ENCODE measurements at places on chromosomes 12 and 14. TPM values are rescaled to one million over a fixed set of nuclear protein-coding genes. Genes with fewer than 3 reads are reported as not detected.

Gene AQP6
- total RNA-seq, result 0.21 TPM

Gene GLIPR1L1
- total RNA-seq, result not detected

Gene VPS37B
- total RNA-seq, result 41.5 TPM

Gene FAM222A
- 12.5 TPM for total RNA-seq

Gene NRXN3
- 2.5 TPM for total RNA-seq

Gene LYZ
- total RNA-seq, result 0.26 TPM

Gene ASCL1
- total RNA-seq, result 5.1 TPM

Gene JAG2
- 4.2 TPM for total RNA-seq

DNA sequence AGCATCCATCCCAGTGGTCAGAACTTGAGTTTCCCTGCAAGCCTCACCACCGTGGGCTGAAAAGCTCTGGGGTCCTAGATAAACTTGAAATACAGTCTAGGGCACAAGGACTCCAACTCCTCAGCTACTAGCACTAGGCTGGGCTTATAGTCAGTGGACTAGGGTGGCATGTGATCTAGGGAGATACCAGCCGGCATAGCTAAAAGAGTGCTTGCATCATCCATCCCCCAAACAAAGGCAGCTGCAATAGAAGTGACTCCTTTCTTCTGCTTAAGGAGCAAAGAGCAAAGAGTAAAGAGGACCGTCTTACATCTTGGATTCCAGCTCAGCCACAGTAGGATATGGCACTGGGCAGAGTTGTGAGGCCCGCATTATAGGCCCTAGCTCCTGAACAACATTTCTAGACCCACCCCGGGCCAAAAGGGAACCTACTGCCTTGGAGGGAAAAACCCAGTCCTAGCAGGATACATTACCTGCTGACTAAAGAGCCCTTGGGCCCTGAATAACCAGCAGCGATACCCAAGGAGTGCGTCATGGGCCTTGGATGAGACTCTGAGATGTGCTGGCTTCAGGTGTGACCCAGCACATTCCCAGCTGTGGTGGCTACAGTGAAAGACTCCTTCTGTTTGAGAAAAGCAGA lies 17.9 kb upstream of the SOS2 start:
- H3K4me3 ChIP-seq, result no peak overlapping the region
- no peaks in the 10 kb centered on the region for H3K27me3 ChIP-seq
- peaks cover 9% of the 10 kb centered on the region for H3K36me3 ChIP-seq
- H3K27ac ChIP-seq, result no peak overlapping the region
- no peak for DNase-seq

DNA sequence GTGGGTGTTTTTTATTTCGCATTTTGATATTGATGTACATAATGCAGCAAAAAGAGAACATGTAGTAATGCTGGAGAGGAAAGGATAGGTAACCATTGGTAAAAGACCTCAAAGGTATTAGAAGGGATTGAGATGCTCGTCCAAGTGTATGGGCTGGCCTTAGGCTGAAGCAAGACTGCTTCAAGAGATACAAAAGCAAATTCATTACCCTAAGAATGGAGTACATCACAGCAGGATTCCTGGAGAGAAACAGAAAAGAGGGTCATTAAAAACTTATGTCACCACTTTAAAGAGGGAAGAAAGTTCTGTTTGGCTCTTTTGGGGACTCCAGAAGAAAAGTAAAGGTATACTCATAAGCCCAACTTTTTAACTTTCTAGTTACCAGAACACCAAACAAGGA lies 420.5 kb downstream of the ZFP36L1 start:
- peaks cover 68% of the 10 kb centered on the region for H3K4me1 ChIP-seq
- H3K4me3 ChIP-seq, result no peak overlapping the region
- peak overlapping the region; percentile 43 for H3K27ac ChIP-seq
- no peaks in the 10 kb centered on the region for H3K36me3 ChIP-seq

- no peak overlapping the region for H3K4me3 ChIP-seq
- DNase-seq, result peak; percentile 43
Observed at GRCh38 chr14:74459289-74459946, 33.4 kb upstream of the SYNDIG1L start.

- DNase-seq, result no peak
- H3K36me3 ChIP-seq, result no peaks in the 10 kb centered on the region
- H3K4me1 ChIP-seq, result peaks cover 14% of the 10 kb centered on the region
- H3K4me3 ChIP-seq, result no peak overlapping the region
Observed at GRCh38 chr12:15318841-15319240, 3.5 kb upstream of the PTPRO start.

GRCh38 chr12:116065606-116066005 lies 211.9 kb downstream of the MED13L start:
- H3K4me1 ChIP-seq, result peaks cover 38% of the 10 kb centered on the region
- no peaks in the 10 kb centered on the region for H3K36me3 ChIP-seq
- no peaks in the 10 kb centered on the region for H3K27me3 ChIP-seq
- H3K27ac ChIP-seq, result no peak overlapping the region

GRCh38 chr14:79415726-79416125 lies 795.6 kb downstream of the DIO2 start:
- H3K36me3 ChIP-seq, result no peaks in the 10 kb centered on the region
- peaks cover 33% of the 10 kb centered on the region for H3K4me1 ChIP-seq
- H3K4me3 ChIP-seq, result no peak overlapping the region
- H3K27me3 ChIP-seq, result no peaks in the 10 kb centered on the region

DNA sequence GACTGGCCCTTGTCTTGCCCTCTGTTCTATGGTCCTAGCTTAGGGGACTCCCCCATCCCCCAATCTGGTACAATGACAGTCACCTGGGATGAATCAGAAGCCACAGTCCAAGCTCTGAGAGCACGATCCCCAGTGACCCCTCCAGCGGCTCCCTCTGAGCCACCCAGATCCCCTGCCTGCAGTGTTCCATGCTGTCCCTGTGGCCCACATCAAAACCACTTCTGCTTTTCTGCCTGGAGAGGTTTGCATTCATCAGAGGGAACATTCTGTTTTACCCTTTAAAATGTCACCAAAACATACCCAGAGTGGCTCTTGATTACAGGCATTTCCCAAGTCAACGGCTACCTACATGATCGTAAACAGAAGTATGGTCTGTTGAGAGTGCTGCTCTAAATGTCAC lies 47.5 kb downstream of the NOS1 start:
- no peak overlapping the region for H3K27ac ChIP-seq
- no peak for DNase-seq
- no peaks in the 10 kb centered on the region for H3K4me1 ChIP-seq
- no peak overlapping the region for H3K4me3 ChIP-seq
- no peaks in the 10 kb centered on the region for H3K36me3 ChIP-seq

GRCh38 chr12:88591343-88591742 lies 11.1 kb upstream of the KITLG start:
- H3K36me3 ChIP-seq, result peaks cover 5% of the 10 kb centered on the region
- peaks cover 15% of the 10 kb centered on the region for H3K4me1 ChIP-seq
- DNase-seq, result no peak
- no peaks in the 10 kb centered on the region for H3K27me3 ChIP-seq
- no peak overlapping the region for H3K27ac ChIP-seq

GRCh38 chr12:112762753-112763152 lies 28.8 kb upstream of the RPH3A start:
- no peak for DNase-seq
- H3K4me3 ChIP-seq, result no peak overlapping the region
- H3K27me3 ChIP-seq, result peaks cover 48% of the 10 kb centered on the region
- no peaks in the 10 kb centered on the region for H3K36me3 ChIP-seq

GRCh38 chr14:64623554-64624165 lies 73.9 kb downstream of the PPP1R36 start:
- H3K36me3 ChIP-seq, result no peaks in the 10 kb centered on the region
- no peak overlapping the region for H3K27ac ChIP-seq
- H3K4me3 ChIP-seq, result no peak overlapping the region
- no peak for DNase-seq

DNA sequence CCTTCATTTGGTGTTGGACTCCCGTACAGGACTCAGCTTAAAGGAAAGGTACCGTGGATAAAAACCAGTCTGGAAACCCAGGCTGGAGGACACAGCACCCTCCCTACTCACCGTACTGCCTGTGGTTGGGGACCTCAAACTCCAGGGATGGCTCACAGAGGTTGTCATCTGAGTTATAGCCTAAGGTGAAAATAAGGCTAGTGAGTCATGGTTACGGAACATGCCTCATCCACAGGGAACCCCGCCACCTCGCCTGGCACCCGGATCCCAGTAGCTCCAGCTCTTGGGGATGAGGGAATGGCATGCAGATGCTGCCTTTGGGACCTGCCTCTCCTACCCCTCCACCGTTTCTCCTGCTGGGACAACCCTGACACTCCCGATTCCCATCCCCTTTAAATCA lies 36.8 kb upstream of the GPR68 start:
- H3K27ac ChIP-seq, result no peak overlapping the region
- peaks cover 6% of the 10 kb centered on the region for H3K36me3 ChIP-seq
- H3K27me3 ChIP-seq, result no peaks in the 10 kb centered on the region
- no peaks in the 10 kb centered on the region for H3K4me1 ChIP-seq
- no peak overlapping the region for H3K4me3 ChIP-seq

DNA sequence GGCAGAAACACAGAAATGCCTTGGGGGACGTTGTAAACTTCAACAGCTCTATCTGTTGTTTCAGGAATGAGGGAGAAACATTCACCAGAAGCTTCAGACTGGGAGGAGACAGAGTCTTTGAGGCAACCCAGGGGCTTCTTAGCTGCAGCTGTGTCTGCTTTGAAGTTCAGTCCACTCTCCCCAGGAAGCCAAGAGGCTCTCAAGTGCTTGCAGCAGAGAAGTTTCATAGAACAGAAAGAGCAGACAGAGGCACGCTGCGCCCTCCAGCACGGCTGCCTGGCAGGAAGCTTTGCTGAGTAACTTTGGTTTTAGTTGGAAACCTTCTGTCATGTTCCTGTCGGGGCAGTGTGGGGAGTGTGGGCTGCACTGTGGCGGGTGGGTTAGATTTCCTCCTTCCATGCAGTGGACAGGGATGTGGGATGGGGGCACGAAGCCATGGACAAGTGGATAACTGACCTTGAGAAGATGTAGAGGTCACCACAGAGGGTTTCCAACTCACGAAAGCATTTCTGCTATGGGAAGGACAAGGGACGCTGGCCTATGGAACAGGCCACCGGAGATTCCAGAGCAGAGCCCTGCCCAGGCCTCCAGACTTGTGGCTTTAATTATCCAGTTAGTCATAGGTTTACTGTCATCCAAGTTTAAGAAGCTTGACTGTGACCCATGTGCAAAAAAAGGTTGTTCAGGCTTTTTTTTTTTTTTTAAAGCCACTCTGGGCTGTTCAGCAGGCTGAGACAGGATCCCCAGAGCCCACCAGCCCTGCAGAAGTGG lies 107.7 kb downstream of the ARF6 start:
- peak overlapping the region; percentile 94 for H3K27ac ChIP-seq
- peak overlapping the region; percentile 64 for H3K4me3 ChIP-seq
- peaks cover 42% of the 10 kb centered on the region for H3K4me1 ChIP-seq
- DNase-seq, result no peak

GRCh38 chr12:115135800-115136211 lies 451.8 kb upstream of the TBX3 start:
- no peak overlapping the region for H3K27ac ChIP-seq
- no peak for DNase-seq

DNA sequence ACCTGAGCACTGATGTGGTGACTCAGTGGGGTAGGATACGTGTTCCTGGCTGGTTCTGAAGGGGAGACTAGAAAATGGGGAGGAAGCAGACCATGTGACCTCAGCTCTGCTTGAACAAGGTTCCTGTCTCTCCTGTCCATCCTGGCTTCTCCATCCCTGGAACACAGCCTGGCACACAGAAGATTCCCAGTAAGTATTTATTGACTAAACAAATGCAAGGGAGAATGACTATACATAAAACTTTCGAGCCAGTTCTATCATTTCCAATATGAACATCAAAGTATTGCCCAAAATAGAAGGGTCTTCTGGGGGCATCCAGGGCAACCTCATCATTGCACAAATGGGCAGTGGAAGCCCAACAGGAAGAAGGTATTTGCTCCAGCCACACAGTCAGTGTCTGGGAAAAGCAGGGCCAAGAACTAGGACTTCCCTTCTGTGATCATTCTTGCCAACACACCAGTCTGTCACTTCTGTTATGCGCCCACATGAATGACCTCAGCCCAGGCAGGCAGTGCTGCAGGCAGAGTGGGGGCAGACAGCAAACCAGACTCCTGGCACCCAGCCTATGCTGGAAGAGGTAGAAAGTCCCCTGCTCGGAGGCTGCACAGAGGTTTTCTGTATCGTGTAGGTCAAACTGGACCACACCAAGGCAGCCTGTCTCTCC lies 5.6 kb upstream of the SERPINA9 start:
- no peak overlapping the region for H3K27ac ChIP-seq
- H3K4me1 ChIP-seq, result peaks cover 7% of the 10 kb centered on the region
- DNase-seq, result no peak
- H3K27me3 ChIP-seq, result peaks cover 5% of the 10 kb centered on the region
- H3K4me3 ChIP-seq, result no peak overlapping the region

DNA sequence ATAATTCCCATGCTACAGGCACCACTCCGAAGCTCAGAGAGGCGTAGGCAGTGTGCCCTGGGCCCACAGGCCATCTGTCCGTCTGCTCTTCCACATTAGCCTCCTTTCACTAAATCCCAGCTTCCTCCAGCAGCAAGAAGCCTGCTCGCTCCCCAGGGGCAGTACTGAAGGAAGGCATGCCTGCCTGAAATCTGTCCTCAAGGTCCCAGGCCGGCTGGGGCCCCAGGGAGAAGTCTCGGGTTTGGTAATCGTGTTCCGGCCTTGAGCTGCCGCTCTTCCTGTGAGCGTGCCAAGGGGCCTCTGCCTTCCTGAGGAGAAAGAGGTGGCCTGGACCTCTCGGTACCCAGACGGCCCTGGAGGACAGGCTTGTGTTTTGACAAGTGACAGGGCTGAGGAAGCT lies 15.2 kb upstream of the DLK1 start:
- no peak for DNase-seq
- H3K36me3 ChIP-seq, result no peaks in the 10 kb centered on the region
- peak overlapping the region; percentile 88 for H3K27ac ChIP-seq
- H3K4me3 ChIP-seq, result no peak overlapping the region
- H3K4me1 ChIP-seq, result peaks cover 50% of the 10 kb centered on the region

DNA sequence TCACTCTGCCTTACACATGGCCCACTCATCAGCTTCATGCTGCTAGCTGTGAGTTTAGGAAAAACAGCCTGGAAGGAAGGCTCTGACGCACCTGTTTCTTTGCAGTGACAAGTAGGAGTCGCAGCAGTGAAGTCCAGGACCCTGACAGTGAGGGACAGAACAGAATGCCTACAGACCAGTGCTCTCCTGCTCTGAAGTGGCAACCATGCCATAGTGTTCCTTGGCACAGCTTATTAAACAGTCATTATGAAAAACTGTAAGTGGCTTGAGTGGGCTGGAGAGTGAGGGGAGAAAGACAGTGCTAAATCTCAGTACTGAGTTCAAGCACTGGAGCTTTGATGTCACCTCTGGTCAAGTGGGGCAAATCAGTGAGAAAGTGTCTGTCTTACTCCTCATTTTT lies 61.7 kb downstream of the MYRFL start:
- no peaks in the 10 kb centered on the region for H3K36me3 ChIP-seq
- DNase-seq, result no peak
- no peak overlapping the region for H3K4me3 ChIP-seq
- H3K27ac ChIP-seq, result no peak overlapping the region

- no peaks in the 10 kb centered on the region for H3K27me3 ChIP-seq
- DNase-seq, result no peak
- no peak overlapping the region for H3K4me3 ChIP-seq
- no peaks in the 10 kb centered on the region for H3K4me1 ChIP-seq
- peak overlapping the region; percentile 13 for H3K27ac ChIP-seq
- H3K36me3 ChIP-seq, result no peaks in the 10 kb centered on the region
Observed at GRCh38 chr14:53517270-53517960, 364.3 kb upstream of the DDHD1 start.

All from neural crest cell (in vitro differentiated cells).